ENCODE measurements at places on chromosomes 1 and 21.
A peak's percentile ranks its signal among the peaks of the same experiment; 100 is the strongest.

GRCh38 chr1:195934817-195935553, 673.3 kb downstream of the KCNT2 start:
- DNase-seq = no peak

DNA sequence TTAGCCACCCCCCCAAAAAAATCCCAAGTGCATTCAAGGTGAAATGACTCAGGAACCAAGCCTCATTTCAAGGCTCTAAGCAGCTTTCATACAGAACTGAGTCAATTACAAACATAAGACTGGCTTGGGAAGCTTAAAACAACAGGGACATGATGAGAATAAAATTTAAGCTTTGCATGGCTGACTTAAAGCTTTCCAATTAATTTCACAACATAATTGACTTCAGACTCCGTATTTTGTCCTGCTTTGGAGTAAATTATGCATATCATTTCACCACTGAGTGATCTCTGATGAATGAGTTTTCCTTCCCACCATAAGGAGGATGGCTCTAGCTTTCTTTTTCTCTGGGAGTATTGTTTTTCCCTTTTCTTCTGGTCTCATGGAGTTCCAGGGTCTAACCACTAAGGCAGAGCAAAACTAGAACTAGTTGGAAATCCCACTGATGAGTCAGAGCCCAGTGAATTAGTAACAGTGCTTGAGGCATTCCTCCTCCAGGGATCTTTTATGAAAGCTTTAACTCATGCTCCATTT, 72.8 kb downstream of the XCL2 start:
- peak; percentile 83 for DNase-seq

- DNase-seq = no peak
These were observed 1326.0 kb downstream of the PLA2G4A start for GRCh38 chr1:188154761-188155160.

GRCh38 chr1:20706841-20707240, 11.0 kb downstream of the KIF17 start:
- DNase-seq = no peak

DNA sequence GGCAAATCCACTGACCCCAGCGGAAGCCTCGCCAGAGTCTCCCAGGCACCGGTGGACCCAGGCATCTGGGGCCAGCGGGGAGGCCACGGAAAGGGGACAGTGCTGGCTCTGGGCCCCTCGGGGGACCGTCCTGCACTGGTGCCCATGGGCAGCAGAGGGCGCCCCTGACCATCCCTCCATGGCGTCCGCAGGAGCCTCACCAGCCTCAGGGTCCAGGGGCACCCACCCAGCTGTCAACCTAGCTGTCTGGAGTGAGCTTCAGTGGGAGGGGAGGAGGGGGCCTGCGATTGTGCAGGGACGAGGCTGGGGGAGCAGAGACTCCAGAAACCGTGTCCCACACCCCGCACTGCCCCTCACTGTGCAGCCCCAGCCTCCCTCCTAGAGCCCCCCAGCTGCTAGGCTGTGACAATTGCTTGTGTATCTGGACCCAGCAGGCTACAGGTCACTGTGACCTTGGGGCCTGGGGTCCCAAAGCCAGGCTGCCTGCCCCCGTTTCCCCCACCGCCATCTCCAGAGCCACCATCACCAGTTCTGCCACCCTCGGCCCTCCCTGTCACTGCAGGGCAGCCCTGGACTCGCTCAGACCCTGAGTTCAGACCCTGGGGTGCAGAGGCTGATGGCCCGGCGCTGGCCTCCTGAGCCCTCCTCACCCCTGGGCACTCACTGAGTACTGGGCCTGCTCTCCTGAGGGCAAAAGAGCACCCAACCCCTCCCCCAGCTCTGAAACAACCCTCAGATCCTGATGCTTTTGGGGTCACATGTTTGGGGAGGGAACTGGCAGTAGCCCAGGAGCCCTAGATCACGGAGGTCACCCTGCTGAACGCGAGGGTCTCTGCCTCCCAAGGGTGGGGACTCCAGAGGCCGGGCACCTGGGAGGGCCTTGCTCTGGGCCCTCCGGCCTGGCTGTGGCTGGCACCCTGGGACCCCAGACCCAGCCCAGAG, 10.6 kb upstream of the COL6A1 start:
- DNase-seq = peak; percentile 75

DNA sequence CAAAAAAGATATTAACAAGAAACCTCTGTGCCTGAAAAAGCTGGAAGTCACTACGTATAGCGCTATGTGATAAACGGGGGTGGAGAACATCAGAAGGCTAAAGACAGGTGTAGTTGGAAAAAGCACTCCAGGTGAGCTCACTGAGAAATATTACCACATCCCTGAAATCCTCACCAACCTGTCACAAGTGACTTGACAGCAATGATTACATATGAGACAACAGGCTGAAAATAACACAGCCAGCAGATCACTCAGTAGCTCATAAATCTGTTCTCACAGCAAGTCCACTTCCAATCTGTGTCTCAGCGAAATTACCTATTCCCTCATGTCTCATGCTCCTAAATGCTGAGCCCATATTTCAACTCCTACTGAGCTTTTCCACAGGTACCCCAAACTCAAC, 120.5 kb downstream of the UBR4 start:
- DNase-seq = no peak

- DNase-seq = no peak
These were observed 416.3 kb downstream of the GPATCH2 start for GRCh38 chr1:217214551-217214950.

GRCh38 chr1:6084781-6085495, 39.2 kb downstream of the KCNAB2 start:
- DNase-seq = no peak

GRCh38 chr1:81179242-81179641, 621.5 kb upstream of the ADGRL2 start:
- no peak for DNase-seq

DNA sequence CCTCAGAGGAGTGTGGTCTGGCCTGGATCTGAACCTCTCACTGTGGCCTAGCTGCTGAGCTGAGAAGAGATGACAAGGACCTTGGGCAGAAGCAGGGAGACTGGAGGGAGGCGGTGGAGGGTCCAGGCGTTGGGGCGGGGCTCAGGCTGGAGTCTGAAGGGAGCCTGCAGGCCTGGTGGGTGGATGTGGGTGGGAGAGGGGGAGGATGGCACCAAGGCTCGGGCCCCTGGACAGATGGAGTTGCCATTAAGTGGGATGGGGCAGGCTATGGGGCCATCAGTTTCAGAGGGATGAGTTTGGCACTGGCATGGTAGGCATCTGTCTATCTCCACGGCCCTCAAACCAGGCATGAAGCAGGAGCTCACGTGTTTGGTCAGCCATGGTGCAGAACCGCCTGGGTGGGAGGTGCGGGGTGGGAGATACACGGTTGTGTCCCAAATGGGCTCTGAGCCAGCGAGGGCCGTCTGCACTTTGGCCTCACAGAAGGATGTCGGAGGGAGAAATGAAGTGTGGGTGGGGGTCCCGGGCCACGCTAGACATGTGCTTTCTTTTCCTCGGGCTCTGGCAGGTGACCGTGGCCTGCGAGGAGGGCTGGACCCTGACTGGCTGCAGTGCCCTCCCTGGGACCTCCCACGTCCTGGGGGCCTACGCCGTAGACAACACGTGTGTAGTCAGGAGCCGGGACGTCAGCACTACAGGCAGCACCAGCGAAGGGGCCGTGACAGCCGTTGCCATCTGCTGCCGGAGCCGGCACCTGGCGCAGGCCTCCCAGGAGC, 23.6 kb downstream of the PCSK9 start:
- no peak for DNase-seq

DNA sequence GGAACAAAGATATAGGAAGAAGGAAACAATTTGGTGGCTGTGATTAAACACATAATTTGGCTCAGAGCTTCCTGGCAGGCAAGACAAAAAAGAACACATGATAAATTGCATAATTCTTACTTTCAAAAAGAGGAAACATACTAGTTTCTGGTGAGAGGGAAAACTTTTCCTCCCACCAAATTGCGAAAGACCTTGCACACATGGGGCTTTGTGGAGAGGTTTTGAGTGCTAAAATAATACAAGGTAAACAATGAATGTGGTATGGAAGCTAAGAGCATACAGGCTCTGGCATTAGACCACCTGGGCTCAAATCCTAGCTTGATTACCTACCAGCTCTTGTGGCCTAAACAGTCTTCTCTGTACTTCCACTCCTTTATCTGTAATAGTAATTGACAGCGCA, 140.2 kb upstream of the HOOK1 start:
- peak; percentile 66 for DNase-seq

GRCh38 chr1:230940848-230941247, 37.8 kb downstream of the TTC13 start:
- peak; percentile 69 for DNase-seq

DNA sequence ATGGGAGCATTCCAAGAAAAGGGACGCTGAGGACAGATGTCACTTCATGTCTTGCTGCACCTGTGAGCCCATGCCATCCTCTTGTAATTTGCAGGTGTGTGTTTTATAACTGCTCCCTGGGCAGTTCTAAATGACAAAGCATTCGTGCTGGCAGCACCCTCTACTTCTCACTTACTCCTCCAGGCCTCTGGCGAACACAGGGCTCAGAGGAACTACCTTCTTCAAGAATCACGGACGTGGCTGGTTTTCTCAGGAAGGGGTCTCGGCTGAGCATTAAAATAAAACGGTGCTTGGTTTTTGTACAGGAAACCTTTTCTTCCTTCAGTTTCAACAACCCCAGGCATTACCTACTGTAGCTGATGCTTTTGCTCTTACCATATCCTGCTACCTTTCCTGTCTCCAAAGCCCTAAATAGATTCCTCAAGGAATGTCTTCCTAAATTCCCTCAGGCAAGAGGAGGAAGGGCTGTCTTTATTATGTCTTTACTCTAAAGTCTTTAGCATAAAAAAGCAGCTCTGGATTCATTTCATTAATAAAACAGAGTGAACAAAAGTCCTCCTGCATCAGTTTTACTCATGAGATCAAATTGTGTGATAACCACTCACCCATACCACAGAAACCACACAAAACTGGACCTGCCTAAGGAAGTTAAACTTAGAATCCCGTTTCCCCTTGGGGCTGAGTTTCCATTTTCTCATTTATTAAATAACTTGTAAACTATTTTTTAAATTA, 79.0 kb upstream of the MAP10 start:
- DNase-seq = no peak

- DNase-seq = no peak
These were observed 9.2 kb downstream of the INSL5 start for GRCh38 chr1:66791621-66792610.

GRCh38 chr21:44461005-44461404, 5.7 kb downstream of the LRRC3 start:
- DNase-seq = no peak

- no peak for DNase-seq
These were observed 25.4 kb upstream of the CLCA4 start for GRCh38 chr1:86521522-86521891.

GRCh38 chr1:73901738-73902137, 296.2 kb downstream of the LRRIQ3 start:
- no peak for DNase-seq

GRCh38 chr1:6824665-6825368, 39.6 kb downstream of the CAMTA1 start:
- peak; percentile 15 for DNase-seq

GRCh38 chr1:43760745-43761317, 53.5 kb downstream of the ST3GAL3 start:
- DNase-seq = no peak

DNA sequence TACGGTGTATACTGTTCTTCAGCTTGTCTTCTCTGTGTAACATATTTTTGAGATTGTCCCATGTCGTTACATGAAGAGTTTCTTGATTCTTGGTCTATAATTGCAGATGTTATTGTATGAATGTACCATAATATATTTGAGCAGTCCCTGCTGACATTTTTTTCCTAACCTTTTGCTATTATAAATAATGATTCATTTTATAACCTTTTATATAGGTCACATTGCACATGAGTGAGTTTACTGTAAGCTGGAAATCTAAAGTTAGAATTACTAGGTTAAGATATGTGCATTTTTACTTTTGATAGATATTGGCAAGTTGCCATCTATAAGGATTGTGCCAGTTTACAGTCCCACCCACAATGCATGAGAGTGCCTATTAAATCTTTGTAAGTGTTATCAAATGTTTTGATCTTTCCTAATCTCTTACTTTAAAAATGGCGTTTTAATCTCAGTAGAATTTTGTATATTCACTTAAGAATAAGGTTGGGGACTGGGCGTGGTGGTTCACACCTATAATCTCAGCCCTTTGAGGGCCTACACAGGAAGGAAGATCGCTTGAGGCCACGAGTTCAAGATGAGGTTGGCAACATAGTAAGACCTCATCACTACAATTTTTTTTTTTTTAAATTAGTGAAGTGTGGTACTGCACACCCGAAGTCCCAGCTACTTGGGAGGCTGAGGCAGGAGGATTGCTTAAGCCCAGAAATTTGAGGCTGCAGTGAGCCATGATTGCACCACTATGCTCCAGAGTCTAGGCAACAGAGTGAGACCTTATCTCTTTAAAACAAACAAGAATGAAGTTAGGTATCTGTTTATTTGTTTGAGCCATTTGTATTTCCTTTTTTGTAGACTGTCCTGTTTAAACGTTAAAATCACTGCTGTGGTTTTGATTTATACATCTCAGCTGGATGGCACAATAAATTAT, 36.5 kb downstream of the ZMYM1 start:
- DNase-seq = no peak

DNA sequence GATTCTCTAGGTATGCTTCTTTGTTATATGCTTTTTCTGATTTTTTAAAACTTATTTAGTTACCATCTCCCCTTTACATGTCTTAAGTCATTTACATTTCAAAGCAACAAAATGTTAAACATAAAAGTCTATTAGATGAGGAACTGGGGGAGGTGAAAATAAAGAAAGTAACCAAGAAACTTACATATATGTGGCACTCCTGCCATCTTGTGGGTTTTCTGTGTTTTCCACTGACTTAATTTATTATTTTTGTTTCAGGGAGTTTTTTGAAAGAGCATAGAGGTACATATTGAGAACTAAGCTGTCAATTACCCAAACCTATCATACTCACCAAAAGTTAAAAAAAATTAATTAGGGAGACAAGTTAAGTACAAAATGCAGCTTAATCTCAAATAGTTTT, 1531.1 kb downstream of the MRPL39 start:
- peak; percentile 9 for DNase-seq

DNA sequence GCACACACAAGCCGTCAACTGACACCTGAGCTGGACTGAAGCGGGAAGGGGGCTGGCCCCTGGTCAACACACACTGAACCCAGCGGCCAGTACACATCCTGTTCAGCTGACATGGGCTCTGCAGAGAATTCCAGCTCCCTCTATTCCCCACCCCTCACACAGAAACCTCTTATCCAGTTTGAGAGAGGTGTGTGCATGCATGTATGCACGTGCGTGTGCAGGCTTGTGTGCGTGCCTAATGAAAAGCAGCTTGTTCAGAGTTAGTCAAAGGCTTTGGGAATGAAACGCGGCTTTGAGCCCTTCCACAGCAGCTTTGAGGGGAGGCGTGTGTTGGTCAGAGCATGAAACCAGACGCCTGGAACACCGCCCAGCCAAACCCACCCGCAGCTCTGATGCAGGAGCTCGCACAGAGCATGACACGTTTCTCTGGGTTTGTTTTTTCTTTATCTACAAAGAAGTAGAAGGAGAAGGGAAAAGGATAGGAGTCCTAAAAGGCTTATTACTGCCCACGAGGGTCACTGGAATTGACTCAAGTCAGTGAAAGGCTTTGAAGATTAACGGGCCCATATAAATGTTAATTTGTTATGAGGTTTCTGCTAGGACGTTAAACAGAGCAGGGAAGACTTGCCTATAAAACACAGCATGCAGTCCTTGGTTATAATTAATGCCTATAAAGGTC, 184.2 kb downstream of the ETS2 start:
- DNase-seq = peak; percentile 99
